ENCODE measurements at places on chromosomes 4 and X. TPM values are rescaled to one million over a fixed set of nuclear protein-coding genes. Genes with fewer than 3 reads are reported as not detected.

The HPSE gene
- 30.7 TPM for total RNA-seq

The CLGN gene
- 0.25 TPM for total RNA-seq

The SPATA18 gene
- total RNA-seq = 14.1 TPM

The PIM2 gene
- 5.5 TPM for total RNA-seq

The C4orf36 gene
- 0.40 TPM for total RNA-seq

The TMEM35A gene
- 3.1 TPM for total RNA-seq

The EDA gene
- total RNA-seq = 2.5 TPM

The LANCL3 gene
- total RNA-seq = 0.99 TPM

The IBSP gene
- not detected for total RNA-seq

The GLRB gene
- 4.8 TPM for total RNA-seq

The GPR143 gene
- total RNA-seq = 3.1 TPM

The IL15 gene
- total RNA-seq = 2.0 TPM

The MAGEA6 gene
- total RNA-seq = not detected

DNA sequence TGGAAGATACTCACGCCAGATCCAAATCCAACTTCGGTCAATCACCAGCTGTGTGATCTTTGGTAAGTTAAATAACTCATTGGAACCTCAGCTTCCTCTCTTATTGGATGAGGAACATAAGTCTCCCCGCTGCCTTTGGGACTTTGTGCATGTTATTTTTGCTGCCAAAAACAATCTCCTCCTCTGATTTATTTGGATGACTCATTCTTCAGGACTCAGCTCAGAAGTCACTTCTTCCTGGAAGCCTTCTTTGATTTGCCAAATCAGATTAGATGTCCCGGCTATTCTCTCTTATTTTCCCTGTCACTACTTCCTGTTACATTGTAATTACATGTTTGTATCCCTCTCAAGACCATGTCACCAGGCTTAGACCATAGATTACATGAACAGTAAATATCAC lies 138.0 kb upstream of the BOD1L1 start:
- DNase-seq = no peak

- DNase-seq = no peak
Observed at GRCh38 chr4:152660526-152660925, 19.3 kb downstream of the TMEM154 start.

- DNase-seq = no peak
Observed at GRCh38 chr4:84971319-84971932, 4.9 kb upstream of the WDFY3 start.

DNA sequence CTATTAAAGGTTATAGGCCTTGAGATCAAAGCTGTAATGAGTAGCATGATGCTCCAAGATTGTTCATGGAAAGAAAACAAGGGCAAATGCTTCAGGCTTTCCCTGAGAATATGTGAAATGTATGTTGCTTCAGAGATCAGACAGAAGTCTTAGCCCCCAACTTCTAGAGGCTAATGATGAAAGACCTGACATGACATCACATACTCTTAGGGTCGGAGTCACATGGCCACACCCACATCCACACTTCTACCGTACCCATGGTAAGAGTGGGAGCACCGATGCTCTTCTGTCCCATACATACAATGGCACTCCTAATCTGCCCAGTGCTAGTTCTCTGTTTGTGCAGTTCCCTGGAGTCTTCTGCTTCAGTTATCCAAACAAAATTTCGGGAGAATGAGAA lies 111.9 kb upstream of the ACSL4 start:
- DNase-seq = no peak

GRCh38 chr4:1056671-1057402 lies 45.4 kb downstream of the FGFRL1 start:
- DNase-seq = no peak

GRCh38 chr4:185435466-185435865 lies 9.7 kb upstream of the UFSP2 start:
- no peak for DNase-seq

DNA sequence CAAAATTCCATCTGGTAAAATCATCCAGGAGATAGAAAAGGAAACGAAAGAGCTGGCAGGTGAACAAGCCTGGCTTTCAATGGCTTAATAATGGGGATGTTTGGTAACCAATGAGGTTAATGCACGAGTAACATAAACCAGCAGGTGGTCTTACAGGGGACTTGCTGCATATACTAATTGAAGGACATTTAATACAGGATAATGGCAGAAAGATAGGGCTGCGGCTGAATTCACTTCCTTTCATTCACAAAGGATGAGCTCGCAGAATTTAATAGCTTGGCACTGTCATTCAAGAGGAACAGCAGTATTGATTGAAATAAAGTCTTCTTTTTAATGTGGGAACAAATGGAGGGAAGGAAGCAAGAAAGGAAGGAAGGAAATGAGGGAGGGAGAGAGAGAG lies 156.3 kb upstream of the RAI2 start:
- DNase-seq = no peak

DNA sequence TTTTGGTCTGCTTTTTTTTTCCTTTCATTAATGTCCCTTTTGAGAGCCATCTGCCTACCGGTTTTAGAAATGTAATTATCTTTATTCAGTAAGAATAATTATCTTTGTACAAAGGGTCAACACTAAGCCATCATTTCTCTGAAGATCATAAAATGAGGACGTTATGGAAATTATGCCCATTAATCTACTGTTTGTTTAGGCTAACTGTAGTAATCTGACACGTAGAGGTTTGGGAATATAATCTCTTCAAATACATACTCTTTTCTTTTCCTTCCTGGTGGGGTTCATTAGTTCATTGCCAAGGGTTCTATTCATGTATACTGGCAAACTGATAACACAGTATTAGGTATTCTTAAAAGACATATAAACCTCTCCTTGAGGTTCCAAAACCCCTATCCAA lies 3.8 kb upstream of the HSD17B13 start:
- DNase-seq = no peak

- no peak for DNase-seq
Observed at GRCh38 chr4:336893-337142, 796 bp upstream of the ZNF141 start.

GRCh38 chrX:8738588-8739189 lies 6.8 kb upstream of the ANOS1 start:
- DNase-seq = no peak

GRCh38 chr4:1746919-1747602 lies 25.7 kb downstream of the TACC3 start:
- DNase-seq = no peak

DNA sequence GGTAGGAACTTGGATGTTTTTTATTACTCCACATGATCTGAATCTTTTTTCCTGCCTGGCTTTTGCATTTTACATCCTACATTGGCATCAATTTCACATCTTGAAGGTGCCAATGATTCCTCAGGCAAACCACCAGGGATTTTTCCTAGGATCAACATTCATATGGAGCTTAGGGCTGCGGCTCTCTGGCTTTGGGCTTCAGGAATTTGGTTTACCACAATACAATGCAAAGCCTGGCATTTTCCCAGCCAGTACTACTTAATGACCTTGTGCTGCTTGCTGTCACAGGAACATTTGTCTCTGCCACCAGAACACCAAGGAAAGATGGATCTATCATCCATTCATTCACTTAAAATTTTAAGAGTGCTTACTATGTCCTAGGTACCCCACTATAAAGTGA lies 180.7 kb downstream of the PDGFC start:
- no peak for DNase-seq

- no peak for DNase-seq
Observed at GRCh38 chr4:130074096-130074495, 978.1 kb downstream of the C4orf33 start.

DNA sequence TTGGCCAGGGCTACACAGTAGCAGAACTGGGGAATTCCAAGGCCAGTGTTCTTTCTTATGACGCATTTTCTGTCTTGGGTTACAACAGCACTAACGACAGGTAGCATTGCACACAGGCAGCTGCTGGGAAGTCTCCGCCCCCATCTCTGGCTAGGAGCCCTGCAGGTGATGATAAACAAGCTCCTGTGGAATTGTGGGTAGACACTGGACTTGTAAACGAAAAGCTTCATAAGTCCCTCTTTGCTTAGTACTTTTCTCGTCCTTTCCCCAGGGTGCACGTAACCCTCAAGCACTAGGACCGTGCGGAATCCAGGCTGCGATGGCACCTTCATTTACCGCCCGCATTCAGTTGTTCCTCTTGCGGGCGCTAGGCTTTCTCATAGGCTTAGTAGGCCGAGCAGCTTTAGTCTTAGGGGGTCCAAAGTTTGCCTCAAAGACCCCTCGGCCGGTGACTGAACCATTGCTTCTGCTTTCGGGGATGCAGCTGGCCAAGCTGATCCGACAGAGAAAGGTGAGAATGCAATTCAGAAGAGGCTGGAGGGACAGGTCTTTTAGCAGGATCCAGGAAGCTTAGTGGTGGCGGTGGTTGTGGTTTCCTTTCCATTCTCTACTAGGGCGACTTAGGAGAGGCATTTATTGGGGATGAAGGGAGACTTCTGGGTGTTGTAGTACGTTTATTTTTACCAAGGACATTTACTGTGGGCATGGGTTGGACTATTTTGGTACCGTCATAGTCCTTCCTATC lies at the start of gene FAAH2:
TSS of gene FAAH2 (plus strand) at position 200 of the 745 bp plus-strand sequence. CDS start at position 320, 120 bp downstream.
- no peak for DNase-seq

GRCh38 chr4:109389369-109390114 lies 44.1 kb upstream of the SEC24B start:
- DNase-seq = no peak

DNA sequence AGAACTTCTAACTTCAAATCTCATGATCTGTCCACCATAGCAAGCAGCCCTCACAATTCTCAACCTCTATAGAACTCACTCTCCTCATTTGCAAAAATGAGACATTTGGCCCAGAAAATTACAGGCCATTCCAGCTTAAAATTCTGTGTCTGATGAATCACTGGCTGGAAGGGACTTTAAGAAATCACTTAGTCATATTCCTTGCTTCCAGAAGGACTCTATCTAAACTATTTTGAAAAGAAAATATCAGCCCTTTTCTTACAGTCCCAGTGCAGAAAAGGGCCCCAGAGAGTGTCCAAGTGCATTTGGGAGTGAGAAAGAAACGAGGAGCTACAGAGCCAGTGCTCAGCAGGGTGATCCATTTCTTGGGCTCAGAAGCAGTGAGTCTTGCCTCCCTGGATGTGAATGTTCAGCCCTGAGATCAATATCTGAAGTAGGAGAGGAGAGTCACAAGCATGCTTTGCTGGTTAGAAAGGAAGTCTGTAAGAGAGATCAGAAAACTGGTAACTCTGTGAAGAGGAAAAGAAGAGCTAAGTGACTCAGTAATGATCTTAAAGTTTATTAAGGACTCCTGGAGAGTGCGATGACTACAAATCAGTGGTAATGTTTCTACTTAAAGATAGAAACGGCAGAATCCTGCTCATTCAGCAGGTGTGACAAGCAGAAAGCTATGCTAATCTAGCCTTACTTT lies 139.8 kb downstream of the PALLD start:
- DNase-seq = no peak

DNA sequence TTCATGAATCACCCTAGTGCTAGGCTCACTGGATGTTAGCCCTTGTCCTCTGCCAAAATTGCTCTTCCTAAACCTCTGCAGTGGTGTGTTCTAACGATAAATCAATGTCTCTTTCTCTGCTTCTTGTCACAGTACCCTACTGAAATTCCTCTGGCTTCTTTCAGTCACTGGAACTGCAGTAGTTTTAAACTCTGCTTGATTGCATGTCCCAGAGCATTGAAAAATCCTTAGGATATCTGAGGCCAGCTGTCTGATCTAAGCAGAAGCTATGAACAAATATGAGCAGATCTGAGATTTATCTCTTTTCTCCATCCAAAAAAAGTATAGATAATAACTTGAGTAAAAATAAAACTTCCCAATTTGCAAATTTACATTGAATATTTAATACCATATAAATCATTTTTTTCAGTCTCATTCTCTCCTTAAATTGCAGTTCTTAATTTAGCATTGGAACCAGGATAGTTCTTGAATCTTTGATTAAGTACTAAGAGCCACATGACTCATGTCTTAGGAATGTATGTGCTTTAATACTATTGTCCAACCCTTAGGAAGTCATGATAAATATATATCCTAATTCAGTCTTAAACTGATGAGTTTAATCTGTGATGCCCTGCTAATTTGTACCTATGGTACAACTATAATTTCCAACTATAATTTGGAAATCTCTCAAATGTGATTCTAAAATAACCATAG lies 169.7 kb downstream of the PDHA2 start:
- DNase-seq = no peak

DNA sequence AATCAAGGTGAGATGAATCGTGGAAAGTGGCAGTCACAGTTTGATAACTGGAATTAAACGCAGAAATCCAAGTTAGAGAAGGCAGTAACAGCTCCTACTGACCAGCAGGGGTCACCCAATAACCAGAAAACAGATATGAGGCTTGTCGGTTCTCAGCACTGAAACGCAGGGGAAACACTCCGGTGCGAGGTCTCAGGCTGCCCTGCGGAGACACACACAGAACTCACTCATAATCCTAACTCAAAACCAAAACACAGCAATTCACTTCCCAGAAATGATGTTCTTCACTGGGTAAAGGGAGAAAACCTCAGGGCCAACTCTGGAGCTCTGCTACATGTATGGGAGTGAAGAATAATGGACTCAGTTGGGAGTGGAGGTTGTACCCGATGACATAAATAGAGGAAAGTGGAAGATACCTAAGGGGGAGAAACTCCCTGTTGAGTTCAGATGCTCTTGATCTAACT lies 384.4 kb downstream of the RAPGEF2 start:
- DNase-seq = peak; percentile 20

DNA sequence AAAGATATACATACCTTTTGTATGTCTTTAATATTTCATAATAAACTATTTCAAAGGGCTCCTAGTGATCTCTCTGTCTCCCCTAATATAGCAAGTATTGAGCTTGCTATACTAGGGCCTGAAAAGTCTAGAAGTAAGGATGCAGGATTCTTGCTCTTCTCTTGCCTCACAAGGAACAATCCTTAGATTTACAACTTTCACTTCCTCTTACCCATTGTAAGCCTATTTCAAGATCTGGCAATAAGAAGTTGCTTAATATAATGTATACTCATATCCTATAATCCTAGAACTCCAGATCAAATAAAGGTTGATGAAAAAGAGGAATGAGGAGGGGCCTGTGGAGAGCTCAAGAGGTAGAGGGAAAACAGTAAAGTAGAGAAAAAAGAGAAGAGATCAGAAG lies 40.8 kb upstream of the CHRDL1 start:
- DNase-seq = no peak

DNA sequence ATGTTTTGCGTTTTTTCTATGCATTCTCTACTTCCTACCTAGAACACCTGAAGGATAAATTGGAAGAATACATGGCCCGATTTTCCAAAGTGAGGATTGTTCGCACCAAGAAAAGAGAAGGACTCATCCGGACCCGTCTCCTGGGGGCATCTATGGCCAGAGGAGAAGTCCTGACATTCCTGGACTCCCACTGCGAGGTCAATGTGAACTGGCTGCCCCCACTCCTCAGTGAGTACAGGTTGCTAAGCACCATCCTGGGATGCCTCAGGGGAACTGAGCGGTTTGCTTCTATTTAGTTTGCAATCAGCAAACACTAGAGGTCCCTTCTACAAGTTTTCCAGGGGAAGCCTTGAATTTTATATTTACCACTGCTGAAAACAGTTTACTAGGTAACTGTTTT lies 359.3 kb upstream of the GALNT7 start:
- DNase-seq = no peak

DNA sequence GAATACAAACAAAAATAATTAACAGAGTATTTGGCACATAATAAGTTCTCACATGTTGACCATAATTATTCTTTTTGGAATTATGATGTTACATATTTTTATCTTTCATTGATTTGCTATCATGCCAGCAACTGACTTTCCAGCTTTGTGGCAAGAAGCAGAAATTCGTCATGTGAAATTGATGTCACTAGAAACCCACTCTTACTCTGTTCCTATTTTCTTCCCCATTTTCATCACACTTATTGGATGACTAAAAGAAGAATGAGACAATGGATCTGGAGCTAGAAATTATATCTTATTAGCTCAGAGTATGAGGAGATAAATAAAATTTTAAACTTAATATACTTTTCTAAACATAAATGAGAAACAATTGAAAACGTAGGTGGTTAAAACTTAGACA lies 31.9 kb downstream of the EGF start:
- DNase-seq = no peak

- DNase-seq = no peak
Observed at GRCh38 chrX:150182161-150182560, 181.0 kb upstream of the MAMLD1 start.

Measured in pulmonary artery endothelial cell (primary cell).